ENCODE measurements at places on chromosomes 11 and 22.

GRCh38 chr11:44684859-44685281 is 41.9 kb upstream of the TSPAN18 start:
- no peak for DNase-seq

- no peak for DNase-seq
These were observed 56.8 kb downstream of the C22orf31 start for GRCh38 chr22:29004647-29005371.

- no peak for DNase-seq
These were observed 12.5 kb upstream of the C1QTNF4 start for GRCh38 chr11:47606731-47607130.

DNA sequence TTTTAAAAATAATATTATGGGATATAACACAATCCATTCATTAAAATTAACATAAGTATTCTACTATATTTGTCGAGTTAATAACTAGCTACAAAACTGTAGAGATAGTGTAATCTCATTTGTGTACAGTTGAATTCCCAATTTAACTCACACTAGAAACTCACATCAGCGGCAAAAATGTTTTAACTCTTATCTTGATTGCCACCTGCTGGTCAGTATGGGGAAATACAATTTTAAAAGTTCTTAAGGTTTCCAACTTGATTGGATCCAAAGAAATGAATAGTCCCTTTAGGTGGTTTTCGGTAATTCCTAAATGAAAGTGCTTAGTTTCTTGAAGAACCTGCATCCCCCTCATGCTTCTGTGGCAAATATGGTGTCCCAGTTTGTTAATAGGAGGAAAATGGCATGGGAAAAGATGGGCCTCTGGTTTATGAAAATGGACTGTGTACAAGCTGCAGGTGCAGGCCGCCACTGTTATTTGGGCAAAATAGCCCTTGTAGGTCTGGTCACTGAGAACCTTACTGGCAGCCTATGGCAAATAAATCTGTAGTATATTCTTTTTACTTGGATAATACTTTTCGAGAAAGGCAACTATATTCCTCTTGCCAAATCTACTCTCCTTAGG is 33.7 kb upstream of the SLC17A6 start:
- no peak for DNase-seq

- DNase-seq = no peak
These were observed 15.8 kb upstream of the CCDC188 start for GRCh38 chr22:20166703-20167102.

All from cerebellar nuclear complex (tissue), 1 donor.